ENCODE measurements at places on chromosomes 16 and 17. TPM values are rescaled to one million over a fixed set of nuclear protein-coding genes. Genes with fewer than 3 reads are reported as not detected.

NSMCE1 gene
- total RNA-seq: 51.8 TPM

CHAD gene
- 0.44 TPM for total RNA-seq

NPIPB6 gene
- 1.5 TPM for total RNA-seq

DPEP1 gene
- not detected for total RNA-seq

DNA sequence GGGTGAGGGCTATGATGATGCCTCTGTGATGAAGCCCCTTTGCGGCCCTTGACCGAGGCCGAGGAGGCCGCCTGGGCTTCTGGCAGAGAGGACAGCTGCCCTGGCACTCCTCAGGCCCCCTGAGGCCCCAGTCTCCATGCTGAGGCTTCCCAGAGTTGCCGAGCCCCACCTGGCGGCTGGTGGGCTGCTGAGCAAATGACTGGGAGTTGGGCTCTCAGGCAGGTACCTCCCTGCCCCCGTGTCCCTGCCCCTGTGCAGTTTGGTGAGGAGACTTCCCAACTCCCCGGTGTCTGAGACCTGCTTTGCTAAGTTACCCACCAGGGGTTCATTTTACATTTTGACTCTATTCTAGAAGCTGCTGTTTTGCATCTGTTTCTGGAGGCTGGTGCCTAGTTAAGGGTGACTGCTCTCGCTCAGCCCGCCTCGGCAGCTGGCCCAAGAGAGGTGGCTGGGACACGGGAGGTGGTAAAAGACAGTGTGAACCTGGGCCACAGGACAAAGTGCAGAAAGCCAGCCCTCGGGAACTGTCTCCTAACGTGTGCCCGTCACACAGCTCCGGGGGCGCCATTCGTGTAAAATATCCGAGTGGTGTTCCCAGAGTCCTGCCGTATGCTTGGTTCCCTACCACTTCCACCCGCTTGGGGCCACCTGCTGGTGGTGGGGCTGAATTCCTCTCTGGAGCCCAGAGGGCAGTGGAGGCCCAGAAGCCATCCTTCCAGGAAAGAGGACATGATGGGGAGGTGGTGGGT, 134.5 kb downstream of the RAB11FIP4 start:
- no peak for DNase-seq

DNA sequence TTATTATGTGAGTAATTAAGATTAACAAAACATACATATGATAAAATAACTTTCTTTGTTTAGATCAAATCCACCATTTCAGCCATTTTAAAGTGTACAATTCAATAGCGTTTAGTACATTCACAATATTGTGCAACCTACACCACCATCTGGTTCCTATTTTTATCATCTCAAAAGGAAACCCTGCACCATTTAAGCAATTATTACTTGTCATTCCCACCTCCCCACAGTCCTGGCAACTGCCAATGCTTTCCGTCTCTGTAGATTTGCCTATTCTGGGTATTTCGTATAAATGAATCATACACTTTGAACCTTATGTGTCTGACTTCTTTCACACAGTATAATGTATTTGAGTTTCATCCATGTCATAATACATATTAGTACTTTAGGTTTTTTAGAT, 162.5 kb upstream of the CNTNAP4 start:
- DNase-seq: no peak

- DNase-seq: no peak
Measured at GRCh38 chr16:411576-412265, 10.0 kb downstream of the DECR2 start.

- DNase-seq: no peak
Measured at GRCh38 chr17:10055262-10055975, 143.0 kb downstream of the GAS7 start.
